Activated CD8-positive, alpha-beta memory T cell treated with anti-CD3 and anti-CD28 coated beads, Interleukin-2, amount 50 U/mL, for 4 hours (primary cell): ENCODE measurements at places on chromosomes 1 and 21.

DNA sequence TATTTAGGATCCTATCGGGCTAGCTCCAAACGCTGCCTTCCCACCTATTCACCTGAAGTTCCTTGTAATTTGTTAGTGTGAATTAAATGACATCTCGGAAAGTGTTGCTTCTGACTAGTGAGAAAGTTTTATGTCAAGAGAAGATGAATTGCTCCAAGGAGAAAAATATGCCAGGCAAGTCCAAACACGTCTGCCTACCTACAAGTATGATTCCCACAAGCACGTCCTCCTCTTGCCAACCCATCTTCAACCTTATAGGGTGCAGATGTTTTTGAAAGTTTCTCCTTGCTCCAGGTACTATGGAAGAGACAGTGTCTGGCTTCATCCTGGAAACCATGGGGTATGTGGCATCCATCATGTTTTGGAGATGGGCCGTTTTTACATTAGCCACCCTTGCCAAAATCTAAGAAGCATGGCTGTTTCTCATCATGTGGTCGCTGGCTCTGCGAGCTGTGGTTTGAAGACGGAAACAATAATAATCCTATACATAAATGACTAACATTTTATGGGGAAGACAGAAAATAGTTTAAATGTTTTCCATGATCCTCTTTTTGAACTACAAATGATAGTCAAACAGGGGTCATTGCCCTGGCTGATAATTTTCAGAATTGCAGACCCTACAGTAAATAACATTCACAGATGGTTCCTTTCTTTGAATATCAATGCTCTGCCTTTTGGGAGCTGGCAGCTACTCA lies 505.8 kb downstream of the SMYD3 start:
- DNase-seq = no peak

- no peak for DNase-seq
Observed at GRCh38 chr1:156510709-156511108, 10.1 kb upstream of the MEF2D start.

- no peak for DNase-seq
Observed at GRCh38 chr1:21318714-21319159, 28.5 kb upstream of the ECE1 start.

- no peak for DNase-seq
Observed at GRCh38 chr1:17671314-17671705, 83.8 kb upstream of the ACTL8 start.

DNA sequence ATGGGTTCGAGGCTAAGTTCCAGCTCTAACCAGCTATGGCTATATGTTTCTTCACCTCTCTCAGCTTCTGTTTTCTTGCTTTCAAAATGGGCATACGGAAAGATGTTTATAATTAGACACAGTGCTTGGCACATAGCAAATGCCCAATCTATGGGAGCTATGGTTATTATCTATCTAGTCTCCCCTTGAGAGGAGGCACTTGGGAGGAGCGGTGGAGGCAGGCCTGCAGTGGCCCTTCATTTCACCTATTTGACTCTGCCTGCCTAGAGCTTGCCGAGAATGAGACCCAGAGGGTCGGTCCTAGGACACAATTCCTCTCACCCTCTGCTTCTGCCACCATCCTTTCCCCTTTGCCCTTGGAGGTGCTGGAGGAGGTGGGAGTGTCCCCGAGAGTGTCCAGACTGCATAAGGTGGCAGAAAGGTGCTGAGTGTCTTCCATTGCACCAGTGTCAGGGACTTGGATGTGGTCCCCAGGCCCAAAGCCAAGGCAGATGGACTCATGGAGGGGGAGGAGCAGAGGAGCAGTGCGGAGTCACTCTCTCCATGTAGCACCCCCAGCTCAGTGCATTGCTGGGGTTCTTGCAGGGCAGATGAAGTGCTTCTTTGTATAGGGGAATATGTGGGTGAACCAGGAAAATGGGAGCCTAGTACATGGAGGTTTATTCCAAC lies 9.0 kb downstream of the LGR6 start:
- DNase-seq = no peak

DNA sequence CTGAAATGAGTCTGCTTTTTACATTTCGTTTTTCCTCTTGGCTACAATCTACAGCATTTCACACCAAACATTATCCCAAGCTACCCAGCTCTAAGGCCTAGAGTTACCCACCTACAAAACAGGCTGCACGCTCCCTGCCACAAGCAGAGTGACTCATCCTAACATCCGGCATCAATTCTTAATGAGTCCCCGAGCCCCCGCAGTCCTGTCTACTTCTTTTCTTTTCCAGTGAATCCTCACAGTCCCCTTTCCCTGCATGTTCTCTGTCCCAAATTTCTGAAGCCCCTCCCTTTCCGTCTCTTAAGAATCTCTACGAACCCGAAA lies 650 bp downstream of the PCNX2 start:
- peak; percentile 43 for DNase-seq

GRCh38 chr1:212104586-212105325 lies 69.2 kb downstream of the DTL start:
- no peak for DNase-seq

DNA sequence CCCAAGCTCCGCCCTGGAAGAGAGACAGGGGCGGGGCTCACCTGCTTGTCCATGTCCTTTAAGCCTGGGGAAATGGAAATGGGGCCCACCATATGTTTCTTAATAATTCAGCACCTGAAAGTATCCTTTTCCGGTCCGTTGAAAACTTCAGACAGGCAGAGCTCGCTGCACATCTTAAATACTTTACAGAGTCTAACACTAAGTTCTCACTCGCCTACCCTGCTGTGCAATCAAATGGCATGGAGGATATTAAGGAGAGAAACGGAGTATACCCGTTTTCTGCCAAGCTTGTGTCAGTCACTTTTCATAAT lies 467 bp upstream of the CC2D1B start:
- DNase-seq = no peak

- no peak for DNase-seq
Observed at GRCh38 chr1:204405988-204406387, 5.6 kb downstream of the PPP1R15B start.

- DNase-seq = no peak
Observed at GRCh38 chr21:15257646-15258045, 192.8 kb upstream of the NRIP1 start.

DNA sequence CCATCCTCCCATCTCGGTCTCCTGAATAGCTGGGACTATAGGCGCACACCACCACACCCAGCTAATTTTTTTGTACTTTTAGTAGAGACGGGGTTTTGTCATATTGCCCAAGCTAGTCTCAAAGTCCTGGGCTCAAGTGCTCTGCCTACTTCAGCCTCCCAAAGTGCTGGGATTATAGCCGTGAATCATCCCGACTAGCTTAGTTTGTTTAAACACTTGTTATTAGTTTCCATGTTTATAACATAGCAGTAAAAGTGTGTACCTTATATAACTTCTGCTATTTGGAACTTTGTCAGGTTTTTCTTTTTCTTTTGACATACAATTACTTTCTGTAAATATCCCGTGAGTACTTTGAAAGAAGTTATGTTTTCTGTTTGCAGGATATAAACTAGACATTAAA lies 60.6 kb upstream of the C1orf21 start:
- DNase-seq = no peak

DNA sequence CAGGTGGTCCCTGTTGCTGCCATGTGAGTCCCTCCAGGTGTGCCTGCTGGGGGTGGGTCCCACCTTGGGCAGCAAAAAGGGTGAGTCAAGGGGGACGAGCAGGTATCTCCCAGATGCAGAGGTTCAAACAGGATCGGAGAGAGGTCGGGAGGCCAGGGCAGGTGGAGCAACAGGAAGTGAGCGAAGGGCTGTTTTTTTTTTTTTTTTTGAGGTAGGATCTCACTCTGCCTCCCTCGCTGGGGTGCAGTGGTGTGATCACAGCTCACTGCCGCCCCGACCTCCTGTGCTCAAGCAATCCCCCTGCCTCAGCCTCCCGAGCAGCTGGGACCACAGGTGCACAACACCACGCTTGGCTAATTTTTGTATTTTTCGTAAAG lies 39.4 kb downstream of the SLC2A7 start:
- DNase-seq = no peak

DNA sequence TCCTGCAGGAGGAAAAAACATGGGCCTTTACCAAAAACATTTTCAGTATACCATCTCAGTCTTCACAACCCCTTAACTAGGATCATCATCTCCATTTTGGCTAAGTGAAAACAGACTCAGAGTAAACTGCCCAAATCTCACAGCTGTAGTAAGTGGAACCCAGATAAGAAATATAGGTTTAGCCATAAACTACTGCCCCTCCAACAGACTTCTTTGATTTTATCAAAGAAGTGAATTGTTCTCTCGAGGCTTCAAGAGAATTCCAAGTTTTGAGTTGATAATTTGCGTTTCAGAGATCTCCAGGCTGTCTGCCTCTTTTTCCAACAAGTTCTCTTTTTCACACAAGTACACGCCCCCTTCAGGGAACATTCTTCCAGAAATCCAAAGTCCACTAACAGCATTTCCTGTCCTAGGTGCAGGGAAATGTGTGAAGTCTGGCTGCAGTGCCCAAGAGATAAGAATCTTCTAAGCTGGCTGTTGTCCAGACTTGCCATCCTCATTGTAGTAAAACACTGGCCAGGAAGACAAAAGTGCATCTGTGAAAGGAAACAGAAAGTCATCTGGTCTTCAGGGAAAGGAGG lies 30.8 kb downstream of the RNF19B start:
- DNase-seq = no peak

- no peak for DNase-seq
Observed at GRCh38 chr1:185741551-185741950, 7.4 kb downstream of the HMCN1 start.

GRCh38 chr1:159891275-159892157 lies 8.4 kb downstream of the CFAP45 start:
- DNase-seq = peak; percentile 72

- no peak for DNase-seq
Observed at GRCh38 chr1:14149431-14149830, 449.1 kb upstream of the KAZN start.

DNA sequence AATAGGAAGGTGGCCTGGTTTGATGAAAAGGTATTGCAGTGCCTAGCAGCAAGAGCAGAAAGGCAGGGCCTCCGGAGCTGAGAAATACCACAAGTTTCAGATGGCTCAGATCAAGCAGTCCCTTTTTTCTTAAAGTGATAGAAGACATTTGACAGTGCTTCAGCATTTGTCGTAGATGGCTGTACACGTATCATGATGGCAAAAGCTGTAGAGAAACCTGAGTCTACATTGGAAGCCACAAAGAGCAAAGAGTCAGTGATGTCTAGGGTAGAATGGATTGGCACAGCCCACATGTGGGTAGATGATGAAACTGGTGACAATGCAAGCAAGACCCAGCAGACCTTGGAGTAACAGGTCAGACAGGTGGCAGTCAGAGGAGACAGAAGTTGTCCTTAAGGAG lies 101.3 kb upstream of the ARTN start:
- no peak for DNase-seq

GRCh38 chr21:33984021-33984481 lies 68.4 kb upstream of the ATP5PO start:
- no peak for DNase-seq

GRCh38 chr1:226643611-226644540 lies 95.2 kb downstream of the ITPKB start:
- DNase-seq = no peak

DNA sequence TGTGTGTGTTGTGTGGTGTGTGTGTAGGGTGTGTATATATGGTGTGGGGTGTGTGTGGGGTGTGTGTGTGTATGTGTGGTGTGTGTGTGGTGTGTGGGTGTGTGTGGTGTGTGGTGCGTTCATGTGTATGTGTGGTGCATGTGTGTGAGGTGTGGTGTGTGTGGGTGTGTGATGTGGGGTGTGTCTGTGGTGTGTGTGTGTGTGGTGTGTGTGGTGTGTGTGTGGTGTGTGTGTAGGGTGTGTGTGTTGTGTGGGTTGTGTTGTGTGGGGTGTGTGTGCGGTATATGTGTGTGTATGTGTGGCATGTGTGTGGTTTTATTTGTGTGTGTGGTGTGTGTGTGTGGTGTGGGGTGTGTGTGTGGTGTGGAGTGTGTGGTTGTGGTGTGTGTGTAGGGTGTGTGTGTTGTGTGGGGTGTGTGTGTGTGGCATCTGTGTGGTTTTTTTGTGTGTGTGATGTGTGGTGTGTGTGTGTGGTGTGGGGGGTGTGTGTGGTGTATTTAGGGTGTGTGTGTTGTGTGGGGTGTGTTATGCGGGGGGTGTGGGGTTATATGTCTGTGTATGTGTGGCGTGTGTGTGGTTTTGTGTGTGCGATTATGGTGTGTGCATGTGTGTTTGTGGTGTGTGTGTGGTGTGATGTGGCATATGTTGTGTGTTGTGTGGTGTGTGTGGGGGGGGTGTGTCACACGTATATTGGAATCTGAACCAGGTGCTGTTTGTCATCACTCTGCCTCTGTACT lies 17.1 kb upstream of the ZBTB21 start:
- DNase-seq = no peak

DNA sequence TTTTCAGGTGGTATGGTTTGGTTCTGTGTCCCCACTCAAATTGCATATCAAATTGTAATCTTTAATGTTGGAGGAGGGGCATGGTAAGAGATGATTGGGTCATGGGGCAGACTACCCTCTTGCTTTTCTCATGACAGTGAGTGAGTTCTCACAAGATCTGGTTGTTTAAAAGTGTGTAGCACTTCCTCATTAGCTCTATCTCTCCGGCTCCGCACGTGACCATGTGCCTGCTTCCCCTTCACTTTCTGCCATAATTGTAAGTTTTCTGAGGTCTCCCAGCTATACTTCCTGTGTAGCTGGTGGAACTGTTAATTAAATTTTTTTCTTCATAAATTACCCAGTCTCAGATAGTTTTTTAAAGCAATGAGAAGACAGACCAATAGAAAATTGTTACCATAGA lies 843.2 kb downstream of the AMY1C start:
- no peak for DNase-seq

DNA sequence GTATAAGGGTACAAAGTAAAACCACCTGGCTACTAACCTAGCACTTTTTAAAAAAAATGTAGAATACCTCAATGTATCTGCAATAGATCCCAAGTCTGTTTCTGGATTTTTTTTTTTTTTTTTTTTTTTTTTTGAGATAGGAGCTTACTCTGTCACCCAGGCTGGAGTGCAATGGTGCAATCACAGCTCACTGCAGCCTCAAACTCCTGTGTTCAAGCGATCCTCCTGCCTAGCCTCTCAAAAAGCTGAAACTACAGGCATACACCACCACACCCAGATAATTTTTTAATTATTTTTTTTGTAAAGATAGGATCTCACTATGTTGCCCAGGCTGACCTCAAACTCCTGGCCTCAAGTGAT lies 537.5 kb upstream of the CAMK1G start:
- DNase-seq = no peak

GRCh38 chr1:197336571-197336970 lies 68.5 kb downstream of the CRB1 start:
- DNase-seq = no peak

DNA sequence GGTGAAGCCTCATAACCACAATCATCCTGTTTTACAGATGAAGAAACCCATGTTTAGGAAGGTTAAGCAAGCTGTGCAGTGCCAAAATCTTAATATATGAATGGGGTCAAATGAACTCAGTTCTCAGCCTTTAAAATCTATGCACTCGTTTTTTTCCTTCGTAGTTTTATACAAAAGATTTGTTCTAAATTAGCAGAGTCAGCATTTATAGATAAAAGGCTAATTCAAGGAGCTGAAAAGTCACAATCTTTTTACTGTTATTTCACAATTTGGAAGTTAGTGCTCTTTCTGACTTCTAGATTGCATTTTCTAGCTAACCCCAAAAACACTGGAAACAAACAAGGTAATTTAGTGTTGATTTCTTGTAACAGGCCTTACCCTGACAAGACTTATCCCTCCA lies 766.9 kb upstream of the ADGRL4 start:
- no peak for DNase-seq
